Stimulated activated naive B cell treated with anti-CD40 and anti-IgM and Interleukin-4, amounts not matched to agents 10 μg/mL and 1 μg/mL and 100 μg/mL, for 72 hours (primary cell): ENCODE measurements at places on chromosomes 13 and 19.

GRCh38 chr13:31110617-31111016 is 51.1 kb downstream of the HSPH1 start:
- DNase-seq: no peak
- no peaks in the 10 kb centered on the region for H3K36me3 ChIP-seq
- no peak overlapping the region for H3K27ac ChIP-seq
- peaks cover 10% of the 10 kb centered on the region for H3K27me3 ChIP-seq

GRCh38 chr19:21626091-21626490 is 120.7 kb downstream of the ZNF429 start:
- no peak overlapping the region for H3K27ac ChIP-seq
- H3K27me3 ChIP-seq: no peaks in the 10 kb centered on the region
- H3K4me1 ChIP-seq: no peaks in the 10 kb centered on the region
- H3K4me3 ChIP-seq: no peak overlapping the region
- H3K36me3 ChIP-seq: no peaks in the 10 kb centered on the region

DNA sequence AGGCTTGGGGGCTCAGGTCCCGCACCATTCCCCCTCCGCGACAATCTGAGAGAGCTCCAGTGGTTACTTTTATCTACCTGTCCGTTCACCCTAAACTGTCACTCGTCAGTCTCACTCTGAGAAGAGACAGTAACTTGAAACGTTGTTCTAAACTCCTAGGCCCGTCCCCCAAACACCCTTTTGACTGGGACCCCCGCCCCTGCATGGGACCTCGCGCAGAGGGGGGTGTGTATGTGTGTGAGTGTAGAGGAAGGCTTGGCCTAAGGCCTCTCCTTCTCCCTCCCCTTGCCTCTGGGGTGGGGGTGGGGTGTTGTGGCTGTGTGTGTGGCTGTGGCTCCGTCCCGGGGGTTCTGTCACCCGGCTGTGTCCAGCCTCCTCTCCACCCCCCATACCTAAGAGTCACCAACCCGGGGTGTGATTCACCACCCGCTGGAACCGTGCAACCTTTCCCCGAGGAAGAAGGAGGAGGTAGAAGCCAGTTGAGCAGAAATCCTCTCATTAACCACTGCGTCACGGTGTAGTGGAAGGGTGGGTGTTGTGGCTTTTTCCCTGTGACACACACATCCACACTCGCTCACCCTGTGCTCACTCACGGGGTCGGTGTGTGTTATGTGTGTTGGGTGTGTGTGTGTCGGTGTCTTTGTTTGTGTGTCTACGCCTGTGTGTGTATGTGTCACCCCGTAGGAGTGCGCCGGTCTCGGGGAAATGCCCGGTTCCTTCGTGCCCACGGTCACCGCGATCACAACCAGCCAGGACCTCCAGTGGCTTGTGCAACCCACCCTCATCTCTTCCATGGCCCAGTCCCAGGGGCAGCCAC is 2.4 kb downstream of the FOSB start:
- peak overlapping the region; percentile 93 for H3K4me3 ChIP-seq
- H3K27me3 ChIP-seq: peaks cover 18% of the 10 kb centered on the region
- H3K4me1 ChIP-seq: peaks cover 66% of the 10 kb centered on the region
- H3K36me3 ChIP-seq: peaks cover 33% of the 10 kb centered on the region
- DNase-seq: peak; percentile 74
- H3K27ac ChIP-seq: peak overlapping the region; percentile 99

DNA sequence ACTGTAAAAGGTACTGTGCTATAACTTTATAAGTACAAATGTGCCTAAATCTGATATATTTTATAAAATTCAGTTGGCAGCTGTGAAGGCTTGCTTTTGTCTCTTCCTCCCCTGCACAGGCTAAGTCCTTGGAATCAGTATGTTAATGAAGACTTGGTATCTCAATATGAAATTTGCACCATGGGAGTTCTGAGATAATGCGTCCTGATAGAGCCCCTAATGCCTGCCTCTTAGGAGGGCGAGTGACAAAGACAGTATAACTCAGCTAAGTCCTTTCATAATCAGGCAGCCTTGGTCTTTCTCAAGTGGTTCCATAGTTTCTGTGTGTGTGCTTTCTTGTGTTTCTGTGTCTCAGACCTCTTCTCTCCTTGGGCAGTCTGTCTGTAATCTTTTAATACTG is 14.7 kb downstream of the LRCH1 start:
- H3K4me1 ChIP-seq: peaks cover 76% of the 10 kb centered on the region
- no peak overlapping the region for H3K4me3 ChIP-seq
- peaks cover 2% of the 10 kb centered on the region for H3K36me3 ChIP-seq
- DNase-seq: no peak

GRCh38 chr13:110802260-110802659 is 88.8 kb downstream of the ING1 start:
- no peaks in the 10 kb centered on the region for H3K36me3 ChIP-seq
- no peak overlapping the region for H3K27ac ChIP-seq
- peaks cover 53% of the 10 kb centered on the region for H3K27me3 ChIP-seq
- peaks cover 3% of the 10 kb centered on the region for H3K4me1 ChIP-seq
- H3K4me3 ChIP-seq: no peak overlapping the region
- DNase-seq: no peak

DNA sequence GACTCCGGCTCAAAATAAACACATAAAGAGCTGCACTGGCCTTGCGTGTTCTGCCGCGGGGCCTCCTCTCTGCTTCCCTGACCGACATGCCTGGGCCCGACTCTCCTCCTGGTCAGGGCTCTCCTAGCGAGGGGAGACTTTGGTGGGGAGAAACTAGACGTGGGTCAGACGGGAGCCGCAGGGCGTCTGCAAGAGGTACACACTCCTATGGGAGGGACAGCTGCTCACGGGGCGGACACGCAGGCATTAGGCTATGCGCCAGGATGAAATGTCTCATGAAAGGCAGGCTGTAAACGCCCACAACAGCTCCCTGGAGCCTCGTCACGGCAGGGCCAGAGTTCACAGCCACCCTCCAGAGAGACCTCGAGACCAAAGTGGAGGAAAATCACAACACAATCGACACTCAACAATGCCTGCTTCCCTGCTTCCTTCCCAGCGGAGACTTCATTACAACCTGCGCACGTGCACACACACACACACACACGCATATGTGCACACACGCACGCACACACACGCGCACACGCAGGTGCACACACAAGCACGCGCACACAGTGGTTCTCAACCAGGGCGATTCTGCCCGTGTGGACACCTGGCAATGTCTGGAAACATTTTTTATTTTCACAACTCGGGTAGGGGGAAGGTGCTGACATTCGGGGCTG is 5.8 kb downstream of the SLC39A3 start:
- H3K27ac ChIP-seq: peak overlapping the region; percentile 57
- H3K4me1 ChIP-seq: peaks cover 18% of the 10 kb centered on the region
- H3K27me3 ChIP-seq: no peaks in the 10 kb centered on the region
- no peak overlapping the region for H3K4me3 ChIP-seq
- peaks cover 57% of the 10 kb centered on the region for H3K36me3 ChIP-seq
